Dermis microvascular lymphatic vessel endothelial cell (primary cell): ENCODE measurements at places on chromosomes 16 and 17.

GRCh38 chr17:5380491-5381135 is 38.8 kb downstream of the NUP88 start:
- DNase-seq: no peak

GRCh38 chr17:39776252-39776651 is 38.5 kb downstream of the GRB7 start:
- no peak for DNase-seq

DNA sequence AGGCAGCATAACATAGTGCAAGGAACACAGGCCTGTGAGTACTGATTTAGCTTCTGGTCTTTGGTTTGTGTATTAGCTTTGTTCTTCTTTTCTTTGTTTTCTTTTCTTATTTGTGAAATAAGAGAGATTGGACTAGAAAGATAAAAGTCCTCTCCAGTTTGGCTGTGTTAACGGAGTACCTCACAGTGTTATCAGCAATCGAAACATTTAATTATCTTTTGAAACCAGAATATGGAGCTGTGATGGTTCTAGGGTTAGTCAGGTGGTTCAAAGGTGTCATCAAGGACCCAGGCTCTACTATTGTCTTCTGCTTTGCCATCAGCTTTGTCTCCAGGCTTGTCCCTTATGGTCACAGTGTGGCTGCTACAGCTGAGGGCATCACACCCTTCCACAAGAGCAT is 25.6 kb downstream of the ADORA2B start:
- DNase-seq: no peak

GRCh38 chr17:6651919-6652452 is 424 bp downstream of the C17orf100 start:
- peak; percentile 10 for DNase-seq

DNA sequence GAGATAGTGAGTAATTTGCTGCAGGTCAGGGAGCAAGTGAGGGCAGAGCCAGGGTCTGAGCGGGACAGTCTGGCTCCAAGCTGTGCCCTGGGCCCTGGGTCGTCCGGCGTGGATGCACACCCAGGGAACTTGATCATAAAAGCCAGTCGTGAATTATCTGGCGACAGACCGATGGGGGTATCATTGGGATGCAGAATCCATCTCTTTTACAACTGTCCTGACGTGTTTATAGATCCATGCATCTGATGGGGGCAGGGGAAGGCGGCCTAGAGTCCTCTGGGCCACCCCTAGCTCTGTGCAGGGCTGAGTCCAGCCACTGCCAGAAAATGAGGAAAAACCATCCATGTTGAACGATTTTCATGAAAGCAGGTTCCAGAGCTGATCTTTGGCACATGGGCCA is 332.8 kb downstream of the C16orf95 start:
- no peak for DNase-seq

GRCh38 chr17:82213251-82214011 is 789 bp upstream of the CCDC57 start:
- DNase-seq: no peak

- DNase-seq: no peak
Measured at GRCh38 chr17:28741358-28742349, 2.2 kb upstream of the TRAF4 start.
